ENCODE measurements at places on chromosomes 1 and 21.

GRCh38 chr1:109910963-109911798 lies 532 bp downstream of the CSF1 start:
- no peak for DNase-seq

DNA sequence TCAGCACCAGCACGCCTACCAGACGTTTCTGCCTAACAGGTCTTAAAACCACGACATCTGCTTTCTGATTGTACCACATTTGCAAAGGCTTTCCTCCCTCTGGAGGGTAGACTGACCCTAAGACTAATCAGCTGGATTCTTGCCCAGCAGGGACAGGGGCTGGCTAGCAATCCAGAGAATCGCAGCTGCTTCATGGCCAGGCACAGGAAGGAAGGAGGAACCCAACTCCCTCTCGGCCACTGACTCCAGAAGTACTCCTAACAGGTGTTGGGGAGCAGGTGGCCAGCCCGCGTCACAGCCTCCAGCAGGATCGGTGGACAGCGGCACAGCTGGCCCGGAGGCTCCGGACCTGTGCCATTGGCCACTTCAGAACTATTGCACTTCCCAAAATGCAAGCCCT lies 180.8 kb downstream of the NPHP4 start:
- no peak for DNase-seq

GRCh38 chr1:86714159-86714558 lies 9.8 kb downstream of the SH3GLB1 start:
- no peak for DNase-seq

- DNase-seq: peak; percentile 18
Measured at GRCh38 chr1:147892216-147892615, 10.4 kb upstream of the GJA8 start.

GRCh38 chr1:27296773-27297291 lies 25.1 kb upstream of the TMEM222 start:
- DNase-seq: no peak

- no peak for DNase-seq
Measured at GRCh38 chr1:203914292-203914691, 52.9 kb downstream of the SNRPE start.

Measured in NCI-H2081 treated with DMSO at 0.1 percent for 48 hours (cell line).